ENCODE measurements at places on chromosomes 4 and X. TPM values are rescaled to one million over a fixed set of nuclear protein-coding genes. Genes with fewer than 3 reads are reported as not detected.

KCNE5 gene
- total RNA-seq, result 0.07 TPM

GC gene
- not detected for total RNA-seq

DRD5 gene
- not detected for total RNA-seq

ZNF157 gene
- 0.07 TPM for total RNA-seq

SSX2B gene
- total RNA-seq, result not detected

GAGE12H gene
- not detected for total RNA-seq

RXFP1 gene
- total RNA-seq, result not detected

HNRNPD gene
- total RNA-seq, result 17.4 TPM

TLR10 gene
- total RNA-seq, result under 0.01 TPM

All from nasal cavity respiratory epithelium epithelial cell of viscerocranial mucosa (primary cell).